ENCODE measurements at places on chromosomes 7 and 10. TPM values are rescaled to one million over a fixed set of nuclear protein-coding genes. Genes with fewer than 3 reads are reported as not detected.

GRCh38 chr10:67676208-67676825 lies 19.7 kb downstream of the CTNNA3 start:
- no peaks in the 10 kb centered on the region for H3K27me3 ChIP-seq
- H3K36me3 ChIP-seq, result no peaks in the 10 kb centered on the region
- H3K4me1 ChIP-seq, result no peaks in the 10 kb centered on the region
- H3K27ac ChIP-seq, result no peak overlapping the region
- no peak for DNase-seq

Gene CLRN3
- total RNA-seq, result not detected

- no peak overlapping the region for H3K27ac ChIP-seq
- H3K27me3 ChIP-seq, result no peaks in the 10 kb centered on the region
- no peak overlapping the region for H3K4me3 ChIP-seq
Observed at GRCh38 chr10:4704034-4704545, 121.9 kb upstream of the AKR1E2 start.

- no peak overlapping the region for H3K4me3 ChIP-seq
- peak; percentile 30 for DNase-seq
Observed at GRCh38 chr7:40551685-40552576, 417.1 kb downstream of the SUGCT start.

DNA sequence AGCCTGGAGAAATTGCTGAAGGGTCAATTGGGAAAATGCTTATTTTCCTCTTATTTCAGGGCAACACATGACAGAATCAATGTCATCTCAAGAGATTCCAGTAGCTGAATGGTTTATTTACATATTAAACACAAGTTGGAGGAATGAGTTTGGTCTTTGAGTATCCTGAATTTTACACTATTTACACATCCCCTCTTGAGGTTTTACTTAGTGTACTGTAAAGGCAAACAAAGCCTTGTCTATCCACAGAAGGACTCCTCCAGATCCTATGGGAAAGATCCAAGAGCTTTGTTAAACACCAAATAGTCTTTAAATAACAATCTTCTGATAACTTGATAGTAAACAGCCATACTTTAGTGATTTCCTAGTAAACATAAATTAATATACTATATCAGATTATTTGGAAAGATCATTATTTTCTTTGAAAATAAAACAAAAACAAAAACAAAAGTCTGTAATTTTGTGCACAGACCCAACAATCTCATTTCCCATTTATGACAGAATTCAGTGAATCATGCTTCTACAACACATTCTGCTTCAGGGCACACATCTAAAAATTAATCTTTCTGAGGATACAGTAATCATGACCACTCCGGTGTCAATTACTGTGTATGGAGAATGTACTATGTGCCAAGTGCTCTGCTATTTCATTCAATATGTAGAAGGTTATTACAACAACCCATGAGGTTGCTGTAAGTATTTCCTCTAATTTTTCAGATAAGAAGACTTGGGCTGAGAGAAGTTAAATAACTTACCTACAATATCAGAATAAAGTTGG lies 575.0 kb upstream of the LRRTM3 start:
- no peaks in the 10 kb centered on the region for H3K4me1 ChIP-seq
- no peak for DNase-seq
- H3K4me3 ChIP-seq, result no peak overlapping the region
- no peak overlapping the region for H3K27ac ChIP-seq
- H3K27me3 ChIP-seq, result no peaks in the 10 kb centered on the region
- H3K36me3 ChIP-seq, result no peaks in the 10 kb centered on the region

GRCh38 chr7:135201350-135201749 lies 10.0 kb downstream of the WDR91 start:
- H3K36me3 ChIP-seq, result peaks cover 64% of the 10 kb centered on the region
- DNase-seq, result no peak
- no peak overlapping the region for H3K4me3 ChIP-seq
- H3K27me3 ChIP-seq, result no peaks in the 10 kb centered on the region
- peaks cover 6% of the 10 kb centered on the region for H3K4me1 ChIP-seq

GRCh38 chr10:110446954-110447608 lies 50.6 kb upstream of the DUSP5 start:
- H3K27ac ChIP-seq, result no peak overlapping the region
- H3K36me3 ChIP-seq, result no peaks in the 10 kb centered on the region
- no peak overlapping the region for H3K4me3 ChIP-seq
- no peaks in the 10 kb centered on the region for H3K4me1 ChIP-seq
- H3K27me3 ChIP-seq, result no peaks in the 10 kb centered on the region

- no peaks in the 10 kb centered on the region for H3K4me1 ChIP-seq
- no peaks in the 10 kb centered on the region for H3K27me3 ChIP-seq
- no peaks in the 10 kb centered on the region for H3K36me3 ChIP-seq
- H3K4me3 ChIP-seq, result no peak overlapping the region
- DNase-seq, result no peak
Observed at GRCh38 chr10:18377898-18378297, 237.7 kb downstream of the CACNB2 start.

Gene CCDC172
- total RNA-seq, result not detected

DNA sequence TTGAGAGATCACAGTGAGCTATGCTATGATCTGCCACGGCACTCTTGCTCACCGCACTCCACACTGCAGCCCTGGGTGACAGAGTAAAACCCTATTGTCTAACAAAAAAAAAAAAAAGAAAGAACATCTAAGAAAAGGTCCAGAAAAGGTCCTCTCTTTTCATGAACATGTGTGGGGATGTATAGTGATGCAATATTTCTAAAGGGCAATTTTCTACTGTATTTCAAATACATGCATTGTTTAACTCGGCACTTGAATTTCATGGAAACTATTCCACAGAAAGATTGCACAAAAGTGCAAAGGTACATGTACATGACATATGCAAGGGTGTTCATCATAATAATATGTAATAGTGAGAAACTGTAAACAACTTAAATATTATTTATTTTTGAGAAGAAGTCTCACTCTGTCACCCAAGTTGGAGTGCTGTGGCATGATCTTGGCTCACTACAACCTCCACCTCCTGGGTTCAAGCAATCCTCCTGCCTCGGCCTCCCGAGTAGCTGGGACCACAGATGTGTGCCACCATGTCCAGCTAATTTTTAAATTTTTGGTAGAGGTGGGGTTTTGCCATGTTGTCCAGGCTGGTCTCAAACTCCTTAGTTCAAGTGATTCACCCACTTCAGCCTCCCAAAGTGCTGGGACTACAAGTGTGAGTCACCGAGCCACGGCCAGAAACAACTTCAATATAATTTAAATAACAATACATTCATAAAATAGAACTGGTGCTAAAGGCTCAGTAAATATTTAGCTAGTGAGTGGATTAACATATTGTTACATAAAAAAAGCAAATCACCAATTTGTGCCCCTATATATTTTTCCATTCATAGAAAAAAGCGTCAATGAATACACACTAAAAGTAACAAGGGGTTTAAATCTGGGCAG lies 1.3 kb upstream of the PPRC1 start:
- no peaks in the 10 kb centered on the region for H3K27me3 ChIP-seq
- no peak for DNase-seq
- no peak overlapping the region for H3K27ac ChIP-seq
- H3K36me3 ChIP-seq, result no peaks in the 10 kb centered on the region
- H3K4me3 ChIP-seq, result no peak overlapping the region

DNA sequence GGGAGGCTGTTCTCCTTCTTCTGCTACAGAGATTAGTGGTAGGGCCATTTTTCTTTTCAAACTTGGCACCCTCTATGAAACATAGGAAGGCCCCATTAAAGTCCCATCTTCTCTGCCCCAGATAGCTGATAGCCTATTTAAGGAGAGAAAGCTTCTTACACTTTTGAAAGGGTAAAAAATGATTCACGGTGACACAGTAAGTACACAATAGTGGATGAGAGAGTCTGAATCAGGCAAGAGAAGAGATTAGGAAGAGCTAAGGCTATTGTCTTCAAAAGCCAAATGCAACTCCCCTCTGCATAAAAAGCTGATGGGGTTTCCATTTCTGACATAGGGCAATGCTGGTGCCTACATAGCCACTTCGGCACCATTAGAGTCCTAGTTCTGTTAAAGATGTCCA lies 3.6 kb downstream of the INA start:
- H3K27me3 ChIP-seq, result peaks cover 92% of the 10 kb centered on the region
- H3K36me3 ChIP-seq, result no peaks in the 10 kb centered on the region
- H3K4me1 ChIP-seq, result peaks cover 16% of the 10 kb centered on the region
- no peak overlapping the region for H3K27ac ChIP-seq
- no peak for DNase-seq
- H3K4me3 ChIP-seq, result no peak overlapping the region

Gene ASAH2B
- total RNA-seq, result 8.1 TPM

Gene SLC16A12
- not detected for total RNA-seq

GRCh38 chr7:98165827-98166667 lies 45.2 kb upstream of the BHLHA15 start:
- H3K27ac ChIP-seq, result no peak overlapping the region
- H3K4me1 ChIP-seq, result peaks cover 21% of the 10 kb centered on the region
- no peak overlapping the region for H3K4me3 ChIP-seq
- peaks cover 1% of the 10 kb centered on the region for H3K36me3 ChIP-seq
- H3K27me3 ChIP-seq, result no peaks in the 10 kb centered on the region
- peak; percentile 79 for DNase-seq

GRCh38 chr7:158422887-158423560 lies 164.6 kb downstream of the PTPRN2 start:
- H3K27ac ChIP-seq, result no peak overlapping the region
- H3K36me3 ChIP-seq, result no peaks in the 10 kb centered on the region
- no peaks in the 10 kb centered on the region for H3K27me3 ChIP-seq
- H3K4me3 ChIP-seq, result no peak overlapping the region

Gene STEAP1B
- 1.6 TPM for total RNA-seq

DNA sequence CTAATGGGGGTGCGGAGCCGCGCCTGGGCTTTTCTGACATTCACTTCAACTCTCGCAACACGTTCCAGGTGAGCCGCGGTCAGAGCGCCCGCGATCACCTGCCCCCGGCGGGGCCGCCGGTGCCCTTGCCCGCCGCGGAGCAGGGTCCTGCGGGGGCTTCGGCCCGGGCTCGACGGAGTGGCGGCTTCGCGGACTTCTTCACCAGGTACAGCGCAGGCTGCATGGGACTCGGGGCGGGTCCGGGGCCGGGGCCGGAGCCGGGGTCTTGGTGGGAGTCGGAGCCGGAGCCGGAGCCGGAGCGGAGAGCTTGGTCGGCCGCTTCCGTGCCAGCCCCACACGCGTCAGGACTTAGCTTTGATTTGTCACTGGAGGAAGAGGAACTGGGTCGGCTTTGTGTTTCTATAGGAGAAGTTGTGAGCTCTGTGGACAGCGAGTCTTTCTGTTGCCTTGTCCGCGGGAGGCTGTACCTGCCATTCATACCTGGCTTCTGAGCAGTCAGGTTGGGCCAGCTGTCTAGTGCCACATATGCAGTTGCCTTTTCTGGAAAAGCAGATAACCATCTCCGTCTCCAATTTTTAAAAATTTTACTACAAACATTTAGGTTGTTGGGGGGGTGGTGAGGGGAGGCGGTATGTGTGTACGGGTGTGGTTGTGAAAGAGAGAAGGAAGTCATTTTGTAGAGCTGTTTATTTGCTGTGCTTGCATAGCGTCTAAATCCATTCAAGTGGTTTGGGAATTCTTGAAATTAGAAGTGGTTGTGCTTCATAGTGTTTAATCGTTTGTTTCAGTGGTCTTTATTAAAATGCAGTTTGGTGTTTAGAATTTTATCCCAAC lies 1.3 kb downstream of the TBC1D12 start:
- H3K27ac ChIP-seq, result peak overlapping the region; percentile 97
- H3K4me3 ChIP-seq, result peak overlapping the region; percentile 88
- no peaks in the 10 kb centered on the region for H3K27me3 ChIP-seq

- no peaks in the 10 kb centered on the region for H3K4me1 ChIP-seq
- DNase-seq, result no peak
- H3K36me3 ChIP-seq, result no peaks in the 10 kb centered on the region
- no peak overlapping the region for H3K27ac ChIP-seq
Observed at GRCh38 chr10:102287538-102287937, 42.2 kb downstream of the GBF1 start.

- H3K4me1 ChIP-seq, result peaks cover 6% of the 10 kb centered on the region
- no peak overlapping the region for H3K4me3 ChIP-seq
- H3K27ac ChIP-seq, result no peak overlapping the region
- H3K36me3 ChIP-seq, result no peaks in the 10 kb centered on the region
- no peak for DNase-seq
Observed at GRCh38 chr7:157573244-157573643, 236.4 kb downstream of the DNAJB6 start.

- H3K4me3 ChIP-seq, result peak overlapping the region; percentile 42
- H3K4me1 ChIP-seq, result peaks cover 29% of the 10 kb centered on the region
- H3K27ac ChIP-seq, result peak overlapping the region; percentile 62
Observed at GRCh38 chr10:133334503-133335245, 2.0 kb downstream of the CALY start.

DNA sequence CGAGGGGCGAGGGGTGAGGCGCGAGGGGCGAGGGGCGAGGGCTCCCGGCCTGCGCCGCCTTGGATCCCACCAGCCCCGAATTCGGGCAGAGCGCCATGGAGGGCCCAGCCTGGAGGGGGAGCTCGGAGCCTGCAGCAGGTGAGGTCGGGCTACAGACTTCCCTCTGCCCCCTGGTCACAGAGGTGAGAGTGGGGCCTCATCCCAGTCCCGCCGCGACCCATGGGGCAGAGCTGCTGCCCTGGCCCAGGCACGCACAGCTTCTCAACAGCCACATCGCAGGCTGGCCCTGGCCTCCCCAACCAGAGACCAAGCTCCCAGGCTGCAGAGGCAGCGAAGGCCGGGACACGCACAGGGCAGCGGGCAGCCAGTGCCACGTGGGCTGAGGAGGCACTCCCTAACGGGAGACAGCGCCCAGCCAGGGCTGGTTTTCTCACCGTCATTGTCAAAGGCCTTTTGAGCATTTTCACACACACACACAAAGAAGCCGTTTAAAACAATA lies 191.8 kb downstream of the PTPRN2 start:
- no peak overlapping the region for H3K4me3 ChIP-seq
- no peaks in the 10 kb centered on the region for H3K27me3 ChIP-seq
- H3K27ac ChIP-seq, result no peak overlapping the region
- no peaks in the 10 kb centered on the region for H3K36me3 ChIP-seq
- DNase-seq, result peak; percentile 40

DNA sequence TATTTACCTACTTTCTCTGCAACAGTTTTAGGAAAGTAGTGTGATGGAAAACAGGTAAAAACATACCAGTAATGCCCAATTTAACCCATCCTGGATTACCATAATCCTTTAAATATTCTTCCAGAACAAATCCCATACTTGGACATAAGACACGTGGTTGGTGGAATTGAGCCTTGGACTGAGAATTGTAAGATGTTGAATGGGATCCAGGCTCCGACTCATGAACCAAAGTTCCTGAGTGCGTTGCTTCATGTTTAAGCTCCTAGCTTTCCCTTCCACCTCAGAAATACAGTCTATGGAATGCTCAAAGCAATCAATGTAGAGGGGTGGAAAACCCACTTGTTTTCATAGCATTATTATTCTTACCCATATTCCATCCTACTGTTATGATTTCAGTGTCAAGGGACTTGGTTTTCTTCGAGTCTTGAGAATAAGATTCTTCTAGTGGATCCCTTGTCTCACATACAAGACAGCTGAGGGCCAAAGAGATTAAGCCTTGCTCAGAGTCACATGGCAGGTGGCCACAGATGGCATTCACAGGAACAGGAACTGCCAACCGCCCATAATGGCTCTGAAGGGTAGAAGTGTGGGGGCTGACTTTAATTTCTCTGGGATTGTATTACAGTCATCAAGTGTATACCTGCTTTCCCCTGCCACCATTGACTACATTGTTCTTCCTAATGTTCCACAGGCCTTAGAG lies 171.2 kb downstream of the GFRA1 start:
- no peaks in the 10 kb centered on the region for H3K27me3 ChIP-seq
- DNase-seq, result no peak
- peaks cover 8% of the 10 kb centered on the region for H3K4me1 ChIP-seq
- H3K4me3 ChIP-seq, result no peak overlapping the region
- no peaks in the 10 kb centered on the region for H3K36me3 ChIP-seq
- H3K27ac ChIP-seq, result no peak overlapping the region

Gene EIF5AL1
- total RNA-seq, result 0.29 TPM

Gene DHX32
- total RNA-seq, result 27.2 TPM

Gene FAM180A
- total RNA-seq, result not detected

Gene CDC14C
- not detected for total RNA-seq
